CD8-positive, alpha-beta memory T cell (primary cell): ENCODE measurements at places on chromosomes 1 and 21.

- DNase-seq, result no peak
Measured at GRCh38 chr1:195973311-195973904, 634.8 kb downstream of the KCNT2 start.

GRCh38 chr1:204558467-204558866 is 42.3 kb downstream of the MDM4 start:
- DNase-seq, result no peak

- DNase-seq, result no peak
Measured at GRCh38 chr1:175005085-175005783, 5.5 kb downstream of the CACYBP start.

DNA sequence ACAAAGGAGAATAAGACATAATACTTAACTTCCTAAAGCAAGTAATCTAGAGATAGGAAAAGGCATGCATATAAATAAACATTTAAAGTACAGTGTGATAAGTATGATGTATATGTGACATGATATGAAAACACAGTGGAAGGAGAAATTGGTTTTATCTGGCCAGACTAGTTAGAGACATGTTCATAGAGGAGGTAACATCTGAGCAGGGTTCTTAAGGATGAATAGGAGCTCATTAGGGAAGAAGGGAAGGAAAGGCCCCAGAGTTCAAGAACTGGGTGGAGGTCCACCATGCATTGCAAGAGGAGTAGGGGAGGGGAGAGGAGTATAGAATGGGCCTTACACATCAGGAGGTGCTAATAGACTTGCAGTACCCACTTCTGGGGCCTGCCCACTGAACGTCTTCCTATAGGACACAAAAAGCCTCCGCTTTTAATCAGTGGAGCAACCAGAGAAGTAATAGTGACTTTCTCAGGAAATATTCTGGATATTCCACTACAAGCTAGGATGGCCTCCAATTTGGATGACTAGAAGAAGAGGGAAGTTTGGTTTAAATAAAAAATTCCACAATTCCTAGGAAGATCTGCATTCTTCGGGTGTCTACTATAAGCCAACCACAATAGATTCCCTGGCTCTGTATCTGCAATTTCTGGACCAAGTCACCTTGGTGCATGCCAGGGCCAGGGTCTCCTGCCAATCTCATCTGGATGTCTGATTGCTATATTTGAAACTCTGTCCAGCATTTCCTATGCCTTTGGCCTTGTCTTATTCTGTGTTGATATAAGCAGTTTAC is 41.9 kb downstream of the NGF start:
- no peak for DNase-seq

DNA sequence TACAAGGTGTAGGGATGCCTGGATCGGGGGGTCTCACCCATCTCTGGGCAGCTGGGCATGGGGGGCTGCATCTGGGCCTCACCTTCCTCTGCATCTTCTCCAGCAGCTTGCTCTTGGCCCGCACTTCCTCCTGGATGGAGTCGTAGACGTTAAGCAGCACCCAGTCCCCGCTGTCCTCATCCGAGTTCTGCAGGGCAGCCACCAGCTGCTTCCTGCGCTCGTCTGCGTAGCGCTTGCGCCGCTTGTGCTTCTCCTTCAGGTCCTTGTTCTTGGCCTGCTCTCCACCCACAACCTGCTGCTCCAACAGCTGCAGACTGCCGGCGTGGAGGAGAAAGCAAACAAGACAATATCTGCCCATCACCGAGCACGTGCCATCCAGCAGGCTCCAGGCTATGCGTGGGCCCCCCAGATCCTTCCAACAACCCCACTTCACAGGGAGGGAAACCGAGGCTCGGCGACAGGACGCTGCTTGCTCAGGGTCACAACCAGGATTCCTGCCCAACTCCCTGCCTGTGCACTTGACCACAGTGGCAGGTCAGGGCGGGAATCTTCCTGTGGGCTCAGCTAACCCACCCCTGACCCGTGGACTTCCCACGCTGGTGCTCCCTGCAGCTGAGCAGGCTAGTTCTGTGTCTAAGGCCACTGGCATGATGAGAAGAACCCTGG is 21.5 kb upstream of the DDOST start:
- DNase-seq, result no peak

DNA sequence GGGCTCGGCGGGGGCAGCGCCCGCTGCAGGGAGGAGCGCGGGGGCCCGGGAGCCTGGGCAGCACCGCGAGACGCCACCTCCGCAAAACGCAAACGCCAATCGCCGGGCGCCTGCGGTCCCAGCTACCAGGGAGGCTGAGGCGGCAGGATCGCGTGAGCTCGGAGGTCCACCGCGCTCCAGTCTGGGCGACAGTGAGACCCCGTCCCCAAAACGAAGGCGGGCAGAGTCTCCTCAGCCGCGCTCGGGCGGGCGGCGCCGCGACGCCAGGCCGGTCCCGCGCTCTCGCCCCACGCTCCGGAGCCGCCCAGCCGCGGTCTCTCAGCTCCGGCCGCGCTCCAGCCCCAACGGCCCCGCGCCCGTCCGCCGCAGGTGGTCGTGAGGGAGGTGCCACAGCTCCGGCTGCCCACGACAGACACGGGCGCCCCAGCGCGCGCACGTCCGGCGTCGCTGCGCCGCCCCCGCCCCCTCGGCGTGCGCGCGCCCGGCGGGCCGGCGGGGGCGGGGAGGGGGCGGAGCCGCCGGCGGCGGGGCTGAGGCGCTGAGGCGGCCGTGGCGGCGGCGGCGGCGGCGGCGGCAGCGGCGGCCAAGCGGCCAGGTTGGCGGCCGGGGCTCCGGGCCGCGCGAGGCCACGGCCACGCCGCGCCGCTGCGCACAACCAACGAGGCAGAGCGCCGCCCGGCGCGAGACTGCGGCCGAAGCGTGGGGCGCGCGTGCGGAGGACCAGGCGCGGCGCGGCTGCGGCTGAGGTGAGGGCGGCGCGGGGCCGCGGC is at the start of gene ADARB1:
Gene ADARB1, plus strand, starts transcription at position 533 of the 770 bp plus-strand sequence. CDS start 97,077 bp downstream, outside the sequence.
- peak; percentile 61 for DNase-seq

DNA sequence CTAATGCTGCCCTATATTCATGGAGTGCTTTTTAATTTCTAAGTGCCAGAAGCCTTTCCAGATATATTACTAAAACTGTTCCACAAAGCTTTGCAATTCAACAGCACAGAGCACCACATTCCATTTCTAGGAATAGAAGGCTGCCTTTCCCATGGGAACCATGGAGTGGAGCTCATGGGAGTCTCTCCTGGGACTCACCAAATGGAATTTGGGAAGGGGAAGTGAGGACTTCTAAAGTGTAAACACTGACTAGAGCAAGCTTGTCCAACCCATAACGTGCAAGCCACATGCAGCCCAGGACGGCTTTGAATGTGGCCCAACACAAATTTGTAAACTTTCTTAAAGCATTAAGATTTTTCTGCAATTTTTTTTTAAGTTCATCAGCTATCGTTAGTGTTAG is 190.4 kb upstream of the TNR start:
- no peak for DNase-seq

DNA sequence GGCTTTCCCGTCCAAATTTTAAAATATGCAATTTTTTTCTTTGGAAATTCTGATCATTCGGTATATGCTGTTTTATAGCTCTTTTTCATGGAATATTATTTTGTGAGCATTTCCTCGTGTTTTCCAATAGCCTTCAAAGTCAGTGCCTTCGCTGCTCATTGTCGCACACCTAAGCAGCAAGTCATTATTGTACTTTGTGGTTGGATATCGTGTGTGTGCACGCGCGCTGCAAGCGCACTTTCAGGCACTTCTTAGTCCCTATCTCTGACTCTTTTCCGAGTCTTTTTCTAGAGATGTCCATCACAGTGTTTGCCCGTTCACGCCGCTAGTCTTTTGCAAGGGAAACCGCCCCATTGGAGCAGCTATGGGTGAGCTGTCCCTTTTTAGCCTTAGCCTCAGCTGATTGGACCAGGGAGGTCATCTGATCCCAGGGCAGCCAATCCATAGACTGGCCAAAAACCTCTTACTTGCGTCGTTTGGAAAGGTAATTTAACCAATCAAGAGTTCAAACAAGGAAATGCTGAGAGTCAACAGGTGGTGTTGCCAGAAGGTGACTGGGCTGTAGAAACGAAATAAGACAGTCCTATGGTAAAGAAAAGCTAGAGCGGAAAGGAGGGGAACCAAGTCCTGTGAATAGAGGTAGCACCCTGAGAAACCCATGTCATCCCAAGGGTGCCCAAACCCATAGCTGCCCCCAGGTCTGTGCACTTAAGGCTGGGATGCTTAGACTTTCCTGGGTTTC is 710 bp upstream of the HYI start:
- peak; percentile 63 for DNase-seq

DNA sequence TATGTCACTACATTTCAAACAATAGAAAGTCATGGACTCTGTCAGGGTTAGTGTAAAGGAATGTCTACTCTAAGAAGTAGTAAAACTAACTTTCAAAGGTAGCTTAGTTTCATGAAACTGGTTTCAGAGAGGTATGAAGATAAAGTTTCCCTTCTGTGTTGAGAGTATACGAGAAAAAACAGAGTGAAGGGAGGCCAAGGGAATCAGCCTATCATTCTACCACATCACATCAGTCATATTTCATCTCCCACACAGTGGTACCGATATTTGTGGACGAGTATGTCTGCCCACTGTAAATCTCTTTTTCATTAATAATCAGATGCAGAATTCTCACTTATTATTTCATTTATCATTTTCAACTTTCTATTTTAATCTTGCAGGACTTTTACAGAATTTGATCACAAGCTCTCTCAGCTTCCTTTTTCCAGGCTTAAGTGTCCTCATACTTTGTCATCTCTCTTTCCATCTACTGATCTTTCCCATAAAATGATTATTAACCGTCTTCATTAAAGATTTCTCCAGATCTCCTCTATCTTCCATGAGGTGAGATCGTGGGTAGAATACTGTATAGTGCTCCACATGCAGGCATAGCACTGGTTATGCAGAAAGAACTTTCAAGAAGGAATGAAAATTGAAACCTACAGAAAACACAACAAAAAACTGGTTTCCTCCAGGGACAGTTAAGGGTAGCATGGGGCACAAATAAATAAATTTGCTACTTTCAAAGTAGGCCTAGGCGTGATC is 11.5 kb upstream of the IFI16 start:
- DNase-seq, result no peak

- peak; percentile 86 for DNase-seq
Measured at GRCh38 chr1:25642574-25643108, 26.1 kb downstream of the MAN1C1 start.

GRCh38 chr21:17527240-17527639 is 14.4 kb downstream of the CXADR start:
- DNase-seq, result no peak

GRCh38 chr1:155485945-155486344 is 76.7 kb downstream of the ASH1L start:
- no peak for DNase-seq

DNA sequence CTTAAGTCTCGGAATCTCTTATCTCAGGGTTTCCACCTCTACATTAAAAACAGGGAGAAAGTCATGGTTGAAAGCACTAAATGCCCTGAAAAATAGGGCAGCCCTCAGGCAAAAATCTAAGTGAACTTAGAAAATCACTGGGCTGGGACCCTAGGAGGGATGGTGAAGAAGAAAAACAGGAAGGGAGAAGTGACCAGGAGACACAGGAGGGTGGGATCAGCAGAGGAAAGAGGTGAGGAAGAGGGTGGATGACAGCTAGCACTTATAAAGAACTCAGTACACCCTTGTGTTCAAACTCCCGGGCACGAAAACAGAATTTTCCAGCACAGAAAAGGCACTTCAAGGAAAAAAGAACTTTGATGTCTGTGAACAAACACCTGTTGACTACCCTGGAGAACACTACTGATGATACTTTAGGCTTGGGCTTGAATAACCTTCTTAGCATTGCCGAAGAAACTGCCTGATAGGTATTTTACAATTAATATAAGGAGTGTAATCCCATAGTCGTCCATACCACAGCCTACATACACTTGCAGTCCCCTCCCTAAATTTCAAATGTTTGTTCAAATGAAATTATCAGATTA is 2.0 kb downstream of the CHML start:
- DNase-seq, result no peak

DNA sequence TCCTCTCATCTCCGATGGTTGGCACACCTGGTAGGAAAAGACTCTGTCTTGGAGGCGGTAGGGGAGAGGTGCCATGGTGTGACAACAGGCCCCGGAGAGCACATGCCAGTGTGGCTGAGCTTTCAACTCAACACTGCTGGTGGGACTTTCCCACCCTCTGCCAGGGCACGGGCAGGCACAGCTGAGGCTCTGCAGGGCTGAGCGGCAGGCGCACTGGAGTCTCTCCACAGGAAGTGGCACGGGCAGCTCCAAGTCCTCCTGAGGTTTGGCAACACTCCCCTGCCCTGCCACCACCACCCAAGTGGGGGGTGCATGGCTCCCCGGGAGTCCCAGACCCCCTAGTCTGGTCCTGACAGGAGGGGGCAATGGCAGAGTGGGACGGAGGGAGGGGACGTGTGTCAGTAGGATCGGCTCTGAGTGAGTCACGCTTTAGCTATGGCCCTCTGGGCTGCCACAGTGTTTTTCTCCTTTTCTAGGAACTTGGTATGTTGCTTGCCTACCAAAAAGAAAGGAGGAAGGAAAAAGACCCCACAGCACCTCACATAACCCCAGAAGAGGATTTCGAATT is 27.3 kb upstream of the EVA1B start:
- peak; percentile 16 for DNase-seq

DNA sequence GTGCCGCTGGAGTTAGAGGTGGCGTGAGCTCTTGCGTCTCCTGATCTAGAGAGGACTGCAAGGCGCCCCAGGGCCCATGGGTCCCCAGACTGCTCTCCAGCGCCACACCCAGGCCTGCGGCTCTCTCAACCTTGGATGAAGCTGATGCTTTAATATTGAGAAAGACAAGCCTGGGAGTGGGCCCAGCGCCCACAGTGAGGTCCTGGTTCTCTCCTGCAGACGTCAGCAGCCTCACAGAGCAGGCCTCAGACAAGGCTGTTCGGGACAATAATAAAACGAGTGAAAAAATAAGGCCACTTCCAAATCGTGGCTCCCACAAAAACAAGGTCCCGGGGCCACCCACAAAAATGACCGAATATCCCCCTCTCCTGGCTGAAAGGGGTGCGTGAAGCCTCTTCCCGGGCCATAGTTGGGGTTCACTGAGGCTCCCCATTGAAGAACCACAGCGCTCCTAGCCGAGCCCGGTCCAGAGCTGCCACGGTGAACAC is 6.0 kb upstream of the DNMT3L start:
- DNase-seq, result peak; percentile 15

DNA sequence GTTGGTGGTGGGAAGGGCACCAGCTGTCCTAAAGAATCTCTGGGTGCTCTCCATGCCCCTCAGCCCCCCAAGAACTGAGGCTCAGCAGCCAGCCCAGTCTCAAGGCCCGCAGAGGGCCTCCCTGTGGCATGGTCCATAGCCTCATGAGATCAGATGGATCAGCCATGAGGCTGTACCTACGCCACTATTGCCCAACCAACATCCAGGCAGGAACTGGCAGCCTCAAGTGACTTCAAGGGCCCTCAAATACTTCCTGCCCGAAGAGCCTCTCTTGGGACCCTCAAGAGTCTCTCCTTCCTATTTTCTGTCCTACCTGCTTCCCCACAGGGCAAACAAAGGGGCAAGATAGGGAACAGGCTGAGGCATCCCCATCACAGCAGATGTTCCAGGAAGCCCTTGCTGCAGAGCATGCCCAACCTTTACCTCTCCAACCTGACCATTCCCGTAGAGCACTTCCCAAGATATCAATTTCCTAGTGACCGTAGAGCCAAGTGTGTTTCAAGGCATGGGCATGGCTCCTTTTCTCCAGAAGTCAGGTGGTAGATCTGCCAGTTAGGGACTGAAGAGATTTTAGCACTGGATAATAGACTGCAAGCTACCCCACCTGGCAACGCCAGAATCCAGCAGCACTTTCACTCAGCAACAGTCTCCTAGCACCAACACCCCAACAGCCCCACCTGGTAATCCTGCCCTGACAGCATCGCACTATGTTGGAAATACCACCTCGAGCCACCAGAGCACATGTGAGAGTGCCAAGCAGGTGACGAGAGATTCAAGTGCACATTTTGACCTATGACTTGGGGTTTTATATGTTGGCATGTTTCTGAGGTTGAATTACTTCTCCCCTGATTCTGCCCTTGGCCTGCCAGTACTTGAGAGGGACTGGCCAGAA is 13.7 kb upstream of the MFSD2A start:
- DNase-seq, result no peak
